Activated CD4-positive, alpha-beta T cell treated with anti-CD3 and anti-CD28 coated beads for 1 hour (primary cell): ENCODE measurements at places on chromosomes 3 and 15.

GRCh38 chr3:171769461-171769860 is 40.8 kb downstream of the PLD1 start:
- DNase-seq: no peak

GRCh38 chr15:75063889-75064288 is 40.5 kb downstream of the PPCDC start:
- no peak for DNase-seq

- no peak for DNase-seq
These were observed 5.8 kb downstream of the IGDCC4 start for GRCh38 chr15:65416845-65417416.

- DNase-seq: no peak
These were observed 390.5 kb upstream of the ROBO1 start for GRCh38 chr3:80158332-80158731.

- DNase-seq: no peak
These were observed 6.7 kb downstream of the ABHD17C start for GRCh38 chr15:80701676-80702311.
